Skeletal muscle cell (primary cell): ENCODE measurements at places on chromosomes 4 and X.
A peak's percentile ranks its signal among the peaks of the same experiment; 100 is the strongest.

GRCh38 chr4:133565379-133565778 lies 416.3 kb downstream of the PCDH10 start:
- no peak for DNase-seq

DNA sequence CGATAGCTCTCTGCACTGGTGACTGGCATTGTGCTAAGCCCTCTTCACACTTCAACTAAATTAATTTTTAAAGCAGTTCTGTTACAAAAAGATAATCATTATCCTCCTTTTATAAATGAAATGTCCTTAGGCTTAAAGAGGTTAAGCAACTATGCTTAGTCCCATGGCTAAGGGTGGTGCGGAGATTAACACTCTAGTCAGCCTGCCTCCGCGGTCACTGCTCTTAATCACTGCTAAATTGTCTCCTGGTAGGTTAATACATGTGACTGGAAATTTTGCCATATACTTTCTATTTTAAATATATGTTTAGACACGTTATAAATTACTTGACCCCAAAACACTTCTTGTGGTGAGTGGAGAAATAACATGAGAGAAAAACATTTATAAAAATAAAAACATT lies 473.7 kb downstream of the CENPC start:
- no peak for DNase-seq

- DNase-seq: no peak
Observed at GRCh38 chrX:79631526-79631925, 264.4 kb upstream of the ITM2A start.

DNA sequence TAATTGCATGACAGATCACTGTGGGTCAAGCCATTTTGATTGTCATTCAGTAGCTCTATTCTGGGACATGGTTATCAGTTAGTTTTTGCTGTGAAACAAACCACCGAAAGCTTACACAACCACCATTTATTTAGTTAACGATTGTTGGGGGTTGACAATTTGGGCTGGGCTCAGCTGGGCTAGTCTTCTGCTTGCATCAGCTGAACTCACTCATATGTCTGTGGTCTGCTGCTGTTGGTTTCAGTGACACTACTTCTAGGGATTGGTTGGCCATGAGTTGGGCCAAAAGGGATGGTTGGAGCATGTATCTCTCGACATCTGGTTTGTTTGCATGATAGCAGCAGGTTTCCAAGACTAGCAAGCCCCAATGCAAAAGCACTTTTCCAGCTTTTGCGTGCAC lies 5.3 kb upstream of the SMIM10 start:
- DNase-seq: no peak

DNA sequence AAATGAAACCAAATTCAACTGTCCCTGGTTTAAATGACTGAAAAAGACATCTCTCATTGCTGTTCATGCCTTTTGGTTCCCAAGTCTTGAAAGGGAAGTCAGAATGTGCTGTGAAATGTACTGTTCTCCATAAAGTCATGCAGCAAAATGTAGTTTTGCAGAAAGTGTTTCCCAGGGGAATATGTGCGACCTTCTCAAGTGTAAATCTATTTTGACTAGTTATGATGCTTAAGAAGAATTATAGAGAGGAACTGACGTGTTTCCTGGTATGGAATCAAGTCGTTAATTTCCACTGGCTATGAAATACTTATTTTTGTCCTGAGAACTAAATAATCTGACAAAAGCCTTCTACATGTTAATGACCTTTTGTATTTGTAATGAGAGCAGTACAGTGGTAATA lies 223.1 kb downstream of the CLCN4 start:
- no peak for DNase-seq

- no peak for DNase-seq
Observed at GRCh38 chrX:85977218-85977617, 70.1 kb downstream of the CHM start.

GRCh38 chr4:7844594-7844991 lies 95.1 kb downstream of the AFAP1 start:
- peak; percentile 65 for DNase-seq

- no peak for DNase-seq
Observed at GRCh38 chr4:158025131-158025530, 147.7 kb downstream of the GASK1B start.

GRCh38 chrX:20715176-20715575 lies 448.5 kb upstream of the RPS6KA3 start:
- DNase-seq: no peak

DNA sequence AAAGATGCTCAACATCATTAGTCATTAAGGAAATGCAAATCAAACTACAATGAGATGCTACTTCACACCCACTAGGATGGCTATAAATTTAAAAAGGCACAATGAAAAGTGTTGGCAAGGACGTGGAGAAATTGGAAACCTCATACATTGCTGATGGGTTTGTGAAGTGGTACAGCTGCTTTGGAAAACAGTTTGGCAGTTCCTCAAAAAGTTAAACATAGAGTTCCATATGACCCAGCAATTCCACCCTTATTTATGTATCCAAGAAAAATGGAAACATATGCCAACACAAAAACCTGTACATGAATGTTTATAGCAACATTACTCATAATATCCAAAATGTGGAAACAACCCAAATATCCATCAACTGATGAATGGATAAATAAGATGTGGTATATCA lies 101.3 kb upstream of the MAGEB10 start:
- no peak for DNase-seq

DNA sequence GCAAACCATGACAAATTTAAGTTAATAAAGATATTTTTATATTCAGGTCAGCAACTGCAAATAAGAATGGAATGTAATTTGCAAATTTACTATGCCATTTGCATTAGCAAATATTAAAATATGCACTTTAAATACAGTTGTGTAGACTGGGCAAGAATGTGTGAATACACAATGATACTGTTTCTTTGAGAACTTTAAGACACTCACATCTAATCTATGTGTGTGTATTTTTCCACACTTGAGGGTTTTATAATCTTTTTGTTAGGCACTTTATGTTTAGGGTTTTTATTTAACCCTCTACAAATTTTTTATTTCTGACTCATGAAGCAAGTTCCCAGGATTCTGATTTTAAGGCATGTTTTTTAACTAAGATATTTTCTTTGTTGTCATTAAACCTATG lies 23.9 kb upstream of the NDNF start:
- DNase-seq: no peak

DNA sequence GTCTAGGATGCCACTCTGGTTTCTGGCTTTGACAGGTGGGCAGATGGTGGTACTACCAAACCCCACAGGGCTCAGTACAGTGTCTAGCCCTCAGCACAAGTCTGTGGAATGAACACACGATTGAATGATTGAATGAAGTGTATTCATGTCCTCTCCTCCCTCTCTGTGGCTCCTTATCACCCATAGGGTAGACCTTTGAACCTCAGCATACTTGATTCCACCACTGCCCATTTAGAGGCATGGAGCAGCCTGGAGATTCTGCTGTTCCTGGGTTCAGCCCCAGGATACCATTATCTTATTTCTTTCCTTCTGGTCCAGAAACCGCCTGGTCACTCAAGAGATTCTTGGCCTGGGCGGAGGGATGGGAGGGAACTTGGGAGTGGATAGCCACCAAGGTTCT lies 53.9 kb downstream of the PRPS1 start:
- DNase-seq: no peak

GRCh38 chrX:98523521-98523920 lies 1639.8 kb downstream of the RPA4 start:
- DNase-seq: no peak

GRCh38 chr4:10762561-10762960 lies 78.0 kb upstream of the CLNK start:
- peak; percentile 94 for DNase-seq

- peak; percentile 40 for DNase-seq
Observed at GRCh38 chr4:117400039-117400835, 314.9 kb upstream of the TRAM1L1 start.

DNA sequence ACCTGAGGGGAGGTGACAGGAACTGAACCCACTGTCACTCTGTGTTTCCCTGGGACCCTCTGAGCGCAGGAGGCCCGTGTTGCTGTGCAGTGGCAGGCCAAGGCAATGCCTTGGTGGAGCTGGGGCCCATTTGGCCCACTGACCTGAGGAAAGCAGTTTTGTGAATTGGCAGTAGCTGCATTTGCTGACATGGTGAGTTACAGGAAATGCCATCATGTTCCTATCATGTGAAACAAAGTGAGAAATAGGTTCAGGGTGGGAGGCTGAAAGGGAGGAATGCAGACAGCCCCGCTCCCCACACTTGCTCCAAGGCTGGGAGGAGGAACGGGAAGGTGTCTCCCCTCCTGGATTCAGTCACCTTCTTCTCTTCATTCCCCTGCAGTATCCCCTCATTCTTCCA lies 146.1 kb downstream of the PTTG2 start:
- DNase-seq: no peak

DNA sequence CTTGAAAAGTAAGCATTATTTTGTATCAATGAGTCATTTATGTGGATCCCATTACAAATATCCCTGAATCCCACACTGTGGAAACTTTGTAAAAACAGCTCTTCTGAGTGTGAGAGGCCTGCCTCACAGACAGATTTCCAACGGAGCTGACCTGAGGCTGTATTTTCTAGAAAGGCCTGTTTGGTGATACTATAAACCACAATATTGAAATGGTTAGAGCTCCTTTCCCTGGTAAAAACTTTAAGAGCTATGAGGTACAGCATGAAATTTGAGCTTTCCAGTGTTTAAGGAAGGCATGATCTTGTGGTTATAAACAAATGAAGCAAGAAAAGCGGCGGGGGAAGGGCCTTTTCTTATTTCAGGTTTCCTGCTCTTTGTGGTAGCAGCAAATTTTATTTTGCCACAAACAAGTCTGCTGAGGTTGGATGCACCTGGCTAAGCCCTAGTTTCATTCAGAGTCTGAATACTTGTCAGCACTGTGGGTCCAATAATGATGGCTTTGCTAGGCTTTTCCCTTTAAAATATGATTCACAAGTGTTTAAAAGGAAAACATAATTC lies 86.8 kb upstream of the ETNPPL start:
- DNase-seq: peak; percentile 36

- DNase-seq: peak; percentile 73
Observed at GRCh38 chr4:138235419-138235952, 6.7 kb downstream of the SLC7A11 start.

- no peak for DNase-seq
Observed at GRCh38 chr4:42473071-42473684, 75.9 kb downstream of the SHISA3 start.

GRCh38 chr4:184459413-184459812 lies 14.9 kb downstream of the IRF2 start:
- no peak for DNase-seq

DNA sequence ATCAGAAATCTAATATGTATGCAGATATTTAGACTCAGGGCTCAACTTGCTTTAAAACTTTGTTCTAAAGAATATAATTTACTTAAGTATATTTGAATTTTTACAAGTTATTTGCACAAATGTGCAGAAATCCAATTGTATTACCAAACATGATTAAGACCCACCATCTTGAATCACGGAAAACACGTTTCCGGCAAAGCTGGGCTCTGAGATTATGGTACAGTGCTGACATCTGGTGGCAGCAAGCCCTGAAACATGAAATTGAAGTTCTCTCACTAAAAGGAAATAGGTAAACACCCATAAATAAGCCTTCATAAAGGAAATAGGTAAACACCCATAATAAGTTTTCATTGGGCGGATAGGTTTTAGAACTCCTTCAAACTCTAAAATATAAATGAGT lies 98.3 kb upstream of the MAOA start:
- DNase-seq: no peak

DNA sequence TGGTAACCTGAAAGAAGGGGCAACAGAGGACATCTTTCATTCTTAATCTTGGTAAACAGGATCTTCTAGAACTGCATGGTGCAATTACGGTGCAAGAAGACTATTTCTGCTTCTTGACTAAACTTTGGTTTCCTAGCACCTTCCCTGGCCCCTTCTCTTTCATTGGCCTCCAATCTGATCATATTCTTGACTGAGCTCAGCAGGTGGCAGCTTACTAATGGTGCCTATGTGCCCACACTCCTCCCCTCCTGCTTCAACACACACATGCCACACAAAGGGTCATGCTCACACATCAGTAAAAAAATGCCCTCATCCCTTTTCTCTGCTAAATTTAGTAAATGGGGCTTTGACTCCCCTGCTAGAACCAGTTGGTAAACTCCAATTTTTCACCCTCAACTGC lies 400.5 kb upstream of the MAOA start:
- no peak for DNase-seq

DNA sequence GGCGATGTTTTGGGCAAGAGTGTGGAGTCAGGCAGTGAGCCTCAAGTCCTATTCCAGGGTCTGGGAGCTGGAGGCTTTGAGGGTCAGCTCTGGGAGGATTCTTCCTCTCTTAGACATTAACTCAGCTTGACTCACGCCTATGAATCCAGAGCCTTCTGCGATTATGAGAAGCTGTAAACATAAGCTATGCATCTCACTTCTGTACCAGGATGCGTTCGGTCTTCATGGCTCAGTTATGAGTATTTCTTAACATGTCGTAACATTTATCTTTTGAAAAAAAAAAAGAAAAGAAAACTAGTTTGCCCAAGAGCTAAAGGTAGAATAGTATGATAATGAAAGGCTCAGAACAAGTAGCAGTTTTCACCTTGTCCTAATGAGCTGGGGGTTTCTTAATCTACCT lies 4.6 kb downstream of the SHROOM2 start:
- DNase-seq: no peak

DNA sequence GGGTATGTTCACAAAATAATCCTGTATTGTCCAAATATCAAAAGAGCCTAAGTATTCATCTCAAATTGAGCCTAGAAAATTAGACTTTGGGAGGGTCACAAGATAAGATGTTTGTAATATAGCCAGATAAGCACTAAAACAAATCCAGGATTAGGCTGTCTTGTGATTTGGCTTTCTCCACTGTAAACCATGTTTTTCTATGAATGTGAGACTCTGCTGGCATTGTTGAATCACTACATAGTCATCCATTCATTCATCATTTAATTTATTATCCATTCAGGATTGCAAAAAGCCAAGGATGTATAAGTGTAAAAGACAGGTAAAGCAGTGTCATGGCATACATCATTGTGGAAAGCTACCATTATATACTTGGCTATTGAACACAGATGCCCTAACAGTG lies 148.0 kb downstream of the GRID2 start:
- DNase-seq: no peak

- DNase-seq: no peak
Observed at GRCh38 chrX:110964786-110965185, 131.2 kb upstream of the PAK3 start.

- no peak for DNase-seq
Observed at GRCh38 chr4:168577624-168578023, 80.8 kb downstream of the PALLD start.

GRCh38 chrX:131595120-131595519 lies 51.2 kb downstream of the OR13H1 start:
- DNase-seq: peak; percentile 61

DNA sequence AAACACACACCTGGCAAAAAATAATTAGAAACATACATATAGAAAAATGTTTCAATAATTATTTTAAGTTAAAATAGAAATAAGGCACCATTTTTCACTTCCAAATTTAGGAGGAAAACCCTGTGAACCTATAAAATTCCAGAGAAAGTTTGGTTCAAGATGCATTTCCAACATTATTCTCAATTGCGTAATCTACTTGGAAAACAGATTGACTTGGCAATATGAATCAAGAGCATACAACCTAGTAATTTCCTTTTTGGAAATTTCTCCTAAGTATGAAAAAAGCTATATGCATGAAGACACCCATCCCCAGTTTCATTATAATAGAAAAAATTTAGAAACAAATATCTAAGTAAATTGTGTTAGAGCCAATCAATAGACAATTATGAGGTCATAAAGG lies 242.9 kb downstream of the IQCM start:
- DNase-seq: no peak

- DNase-seq: no peak
Observed at GRCh38 chr4:121771869-121772268, 6.9 kb upstream of the SMIM43 start.
